ENCODE measurements at places on chromosomes 16 and 17. TPM values are rescaled to one million over a fixed set of nuclear protein-coding genes. Genes with fewer than 3 reads are reported as not detected.

The SEPTIN12 gene
- not detected for total RNA-seq

The GLIS2 gene
- 0.24 TPM for total RNA-seq

The MPP2 gene
- 2.3 TPM for total RNA-seq

The MILR1 gene
- total RNA-seq = 0.31 TPM

The CD19 gene
- 0.22 TPM for total RNA-seq

The DGKE gene
- total RNA-seq = 18.4 TPM

The GNAO1 gene
- total RNA-seq = 0.25 TPM

The SOST gene
- total RNA-seq = not detected

Measured in activated naive CD4-positive, alpha-beta T cell treated with anti-CD3 and anti-CD28 coated beads for 36 hours (primary cell).